ENCODE measurements at places on chromosomes 2 and 18.

DNA sequence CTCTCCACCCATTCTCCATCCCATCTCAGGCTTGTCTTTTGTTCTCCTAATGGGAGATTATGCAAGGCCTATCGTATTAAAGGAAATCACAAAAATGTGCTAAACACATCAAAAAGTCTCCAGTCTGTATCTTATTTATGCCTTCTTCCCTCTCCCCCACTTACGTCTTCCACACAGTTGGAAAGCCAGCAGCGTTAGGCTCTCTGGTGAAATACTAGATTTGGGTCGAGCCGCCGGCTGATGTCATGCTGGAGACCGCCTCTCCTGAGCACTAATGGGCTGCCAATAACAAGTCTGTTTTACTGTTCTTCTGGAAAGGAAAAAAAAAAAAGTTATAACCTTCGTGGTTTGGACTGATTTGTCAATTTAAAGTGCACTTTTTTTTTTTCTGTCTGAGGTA is 182.7 kb upstream of the SIX2 start:
- no peak for DNase-seq

- DNase-seq: no peak
These were observed 117.2 kb upstream of the CDH20 start for GRCh38 chr18:61216051-61216450.

GRCh38 chr2:73257425-73258125 is 23.5 kb downstream of the CCT7 start:
- no peak for DNase-seq

DNA sequence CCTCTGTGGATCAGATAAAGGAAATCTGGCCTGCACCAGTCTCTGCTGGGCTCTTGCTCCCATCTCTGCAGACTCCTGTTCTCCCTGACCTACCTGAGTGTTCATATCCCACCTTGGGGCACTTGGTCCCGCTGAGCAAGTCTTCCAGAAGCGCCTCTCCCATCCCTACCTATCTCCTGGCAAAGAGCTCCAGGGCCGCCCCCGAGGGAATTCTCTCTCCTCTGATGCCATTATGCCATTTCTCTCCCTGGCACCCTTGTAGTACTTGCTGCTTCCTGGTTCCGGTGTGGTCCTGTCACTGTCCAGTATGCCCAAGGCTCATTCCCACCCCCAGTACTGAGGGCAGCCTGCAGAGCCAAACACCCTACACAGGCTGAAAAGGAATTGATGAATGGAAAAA is 99.8 kb downstream of the KLHL29 start:
- DNase-seq: peak; percentile 21

GRCh38 chr2:199907008-199907714 is 3.9 kb upstream of the C2orf69 start:
- DNase-seq: no peak

- DNase-seq: no peak
These were observed 39.5 kb upstream of the FIGN start for GRCh38 chr2:163775304-163775703.

DNA sequence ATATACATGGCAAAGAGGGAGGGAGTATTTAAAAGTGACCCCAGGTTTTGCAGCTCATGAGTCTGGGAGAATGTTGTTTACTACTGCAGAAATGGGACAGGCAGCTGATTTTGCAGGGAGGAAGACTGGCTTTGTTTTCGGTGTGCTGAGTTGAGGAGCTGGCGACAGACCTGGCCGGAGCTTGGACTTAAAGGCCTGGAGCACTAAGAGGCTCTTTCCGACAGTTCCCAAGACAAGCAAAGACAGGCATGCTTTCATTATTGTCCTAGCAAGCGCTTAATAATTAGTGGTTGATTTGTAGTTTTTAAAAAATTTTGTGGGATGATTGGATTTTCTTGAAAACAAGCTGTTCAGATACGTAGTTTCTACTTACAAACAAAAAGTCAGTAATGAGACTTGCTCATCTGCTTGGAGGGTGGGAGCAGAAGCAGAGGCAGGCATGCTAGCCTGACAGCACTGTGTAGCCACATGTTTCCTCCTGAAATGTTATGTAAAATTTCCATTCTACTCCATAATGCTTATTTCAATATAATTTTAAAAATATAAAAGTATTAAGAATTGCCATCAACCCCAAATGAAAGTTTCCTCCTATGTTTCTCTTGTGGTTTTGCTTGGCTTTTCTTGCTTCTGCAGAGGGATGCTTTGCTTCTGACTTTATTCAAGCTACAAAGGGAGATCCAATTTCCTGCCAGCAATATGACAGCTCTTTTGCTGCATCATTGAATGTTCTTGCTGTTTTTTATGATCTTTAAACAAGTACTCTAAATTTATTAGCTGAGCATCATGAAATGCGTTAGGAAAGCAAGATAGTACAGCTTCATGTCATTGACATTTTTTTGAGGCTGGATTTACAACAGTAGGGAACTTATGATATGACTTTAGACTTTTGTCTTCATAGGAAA is 75.8 kb downstream of the PHLPP1 start:
- DNase-seq: no peak

DNA sequence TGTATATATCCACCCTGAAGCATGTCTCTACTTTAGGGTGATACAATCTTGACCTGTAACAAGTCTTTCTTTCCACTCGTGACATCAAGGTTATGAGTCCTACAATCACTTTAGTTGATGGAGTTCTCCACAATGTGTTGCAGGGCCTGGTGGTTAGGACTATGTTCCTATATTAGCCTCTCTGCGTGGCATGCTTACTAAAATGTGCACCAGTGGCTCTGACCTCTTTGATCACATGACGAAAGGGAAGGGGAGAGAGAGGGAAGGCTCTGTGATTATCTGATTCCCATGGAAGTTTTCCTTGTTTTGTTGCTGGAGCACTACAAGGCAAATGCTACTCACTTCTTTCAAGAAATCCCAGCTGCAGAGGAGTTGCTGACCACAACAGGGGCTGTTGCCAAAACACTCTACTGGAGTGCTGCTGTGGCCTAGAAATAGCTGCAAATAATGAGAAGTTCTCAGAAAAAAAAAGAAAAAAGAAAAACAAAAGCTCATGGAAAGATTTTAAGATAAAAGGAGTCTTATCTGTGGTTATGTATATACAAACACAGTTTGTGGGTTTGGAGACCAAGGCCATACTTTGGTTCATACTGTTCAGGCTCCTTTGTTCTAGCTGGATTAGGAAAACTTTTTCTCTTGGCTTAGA is 272.8 kb upstream of the MMADHC start:
- DNase-seq: no peak

DNA sequence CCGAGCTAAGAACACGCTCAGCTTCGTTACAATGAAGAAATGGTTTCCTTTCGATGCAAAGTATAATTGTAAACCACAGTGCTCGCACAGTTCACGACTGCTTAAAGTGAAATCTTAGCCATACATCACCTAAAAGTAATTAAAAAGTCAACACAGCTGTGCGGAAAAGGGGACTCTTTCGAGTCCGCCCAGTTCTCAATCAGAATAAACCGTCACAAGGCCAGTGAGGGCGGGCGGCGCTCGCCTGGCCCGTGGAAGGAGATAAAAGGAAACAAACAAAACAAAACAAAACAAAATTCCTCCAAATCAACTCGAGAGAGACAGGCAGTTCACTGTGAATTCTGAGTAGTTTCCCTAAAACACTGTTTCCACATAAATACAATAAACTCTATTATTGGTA is 200.9 kb downstream of the TWIST2 start:
- DNase-seq: no peak

GRCh38 chr2:239676716-239677452 is 276.1 kb upstream of the HDAC4 start:
- no peak for DNase-seq

GRCh38 chr2:180625006-180625844 is 355.2 kb upstream of the UBE2E3 start:
- DNase-seq: no peak

DNA sequence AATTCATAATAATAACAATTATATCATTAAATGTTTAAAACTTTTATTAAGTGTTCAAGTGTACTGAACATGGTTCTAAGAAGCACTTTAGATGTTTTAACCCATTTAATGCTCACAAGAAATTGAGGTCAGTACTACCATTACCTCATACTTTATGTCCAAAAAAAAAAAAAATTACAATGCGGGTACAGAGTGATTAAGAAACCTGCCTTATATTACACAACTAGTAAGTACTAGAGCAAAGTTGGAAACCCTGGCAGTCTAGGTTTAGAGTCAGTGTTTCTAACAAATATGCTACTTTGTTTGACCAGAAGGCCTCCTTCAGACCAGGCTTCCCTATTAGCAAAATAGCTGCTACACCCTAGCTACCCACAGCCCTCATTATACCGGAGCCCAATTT is 28.5 kb downstream of the PLEKHM3 start:
- no peak for DNase-seq

- no peak for DNase-seq
These were observed 406.2 kb downstream of the MTX2 start for GRCh38 chr2:176675271-176675949.

- no peak for DNase-seq
These were observed 21.2 kb upstream of the NCKAP5 start for GRCh38 chr2:133589456-133589855.

GRCh38 chr18:58338961-58339592 is 289.8 kb downstream of the ALPK2 start:
- no peak for DNase-seq

DNA sequence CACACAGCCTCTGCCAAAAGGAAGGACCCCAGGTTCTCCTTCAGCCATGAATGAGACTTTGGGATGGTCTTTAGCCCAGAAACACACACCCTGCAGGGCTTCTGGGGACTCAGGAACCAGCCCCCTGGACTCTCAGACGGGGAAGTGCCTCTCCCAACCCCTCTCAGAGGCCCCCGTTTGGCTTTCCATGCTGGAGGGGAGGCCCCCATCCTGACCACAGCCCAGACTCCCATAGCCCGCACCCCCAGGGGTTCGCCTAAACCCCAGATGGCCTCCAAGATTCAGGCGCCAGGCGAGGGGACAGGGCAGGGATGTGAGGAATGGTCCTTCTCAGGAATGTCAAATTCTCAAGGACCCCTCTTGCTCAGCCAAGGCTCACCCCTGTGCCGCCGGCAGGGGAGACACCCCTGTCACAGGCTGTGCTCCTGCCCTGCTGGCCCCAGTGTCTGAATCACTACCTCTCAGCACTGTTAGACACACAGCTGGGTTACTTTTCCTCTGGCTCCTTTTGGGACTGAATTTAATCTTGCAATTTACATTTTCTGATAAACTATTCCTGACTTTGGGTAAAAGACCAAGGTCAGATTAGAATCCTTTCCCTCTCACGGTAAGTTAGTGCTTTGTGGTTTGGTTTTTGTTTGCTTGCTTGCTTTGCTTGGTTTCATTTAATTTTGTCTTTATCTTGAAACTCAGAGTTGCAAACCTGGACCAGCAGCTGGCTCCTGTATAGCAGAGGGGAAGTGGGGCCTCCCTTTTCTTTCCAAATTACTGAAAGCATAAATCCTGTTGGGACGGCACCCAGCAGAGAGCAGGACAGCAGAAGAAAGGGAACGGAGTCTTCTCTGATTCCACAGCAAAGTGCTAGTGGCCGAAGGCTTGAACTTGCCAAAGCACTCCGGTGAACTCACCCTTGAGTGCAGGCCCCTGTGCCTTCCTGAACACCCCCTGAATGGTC is 198.9 kb upstream of the RAB6C start:
- no peak for DNase-seq

GRCh38 chr18:2918761-2919550 is 72.2 kb downstream of the EMILIN2 start:
- DNase-seq: no peak

DNA sequence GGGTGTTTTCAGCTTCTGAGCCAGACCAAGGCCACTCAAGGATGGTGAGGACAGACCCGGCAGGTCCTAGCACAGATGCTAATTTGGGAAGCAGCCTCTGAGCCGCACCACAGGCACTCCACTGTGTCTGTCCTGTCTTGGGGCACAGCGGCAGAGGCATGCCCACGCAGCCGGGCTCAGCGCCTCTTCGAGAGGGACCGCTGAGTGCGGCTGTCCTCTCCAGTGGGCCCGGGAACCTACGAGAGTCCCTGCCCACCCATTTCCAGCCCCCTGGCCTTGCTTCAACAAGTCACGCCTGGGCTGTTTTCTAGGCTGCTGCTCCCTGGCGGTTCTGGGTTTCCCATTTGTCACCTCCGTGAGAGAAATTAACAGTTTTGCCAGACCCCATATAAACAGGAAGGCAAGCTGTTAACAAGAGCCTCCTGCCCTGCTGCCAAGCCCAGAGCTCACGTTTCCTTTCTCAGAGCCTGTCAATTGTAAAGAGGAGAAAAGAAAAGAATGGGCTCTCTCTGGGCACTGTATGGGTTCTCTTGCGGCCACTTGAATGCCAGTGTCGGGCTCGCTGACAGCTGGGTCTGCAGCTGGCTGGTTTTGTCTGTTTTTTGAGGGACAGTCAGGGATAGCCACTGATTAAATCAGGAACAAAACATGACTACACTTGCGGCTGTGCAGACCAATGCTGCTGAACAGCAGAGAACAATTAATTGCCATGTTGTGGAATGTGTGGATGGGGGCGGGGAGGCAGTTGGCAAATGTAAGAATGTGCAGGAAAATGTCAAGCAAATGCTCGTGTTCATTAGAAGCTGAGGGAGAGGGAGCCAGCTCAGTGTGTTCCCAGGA is 30.6 kb downstream of the TMEM17 start:
- DNase-seq: no peak

DNA sequence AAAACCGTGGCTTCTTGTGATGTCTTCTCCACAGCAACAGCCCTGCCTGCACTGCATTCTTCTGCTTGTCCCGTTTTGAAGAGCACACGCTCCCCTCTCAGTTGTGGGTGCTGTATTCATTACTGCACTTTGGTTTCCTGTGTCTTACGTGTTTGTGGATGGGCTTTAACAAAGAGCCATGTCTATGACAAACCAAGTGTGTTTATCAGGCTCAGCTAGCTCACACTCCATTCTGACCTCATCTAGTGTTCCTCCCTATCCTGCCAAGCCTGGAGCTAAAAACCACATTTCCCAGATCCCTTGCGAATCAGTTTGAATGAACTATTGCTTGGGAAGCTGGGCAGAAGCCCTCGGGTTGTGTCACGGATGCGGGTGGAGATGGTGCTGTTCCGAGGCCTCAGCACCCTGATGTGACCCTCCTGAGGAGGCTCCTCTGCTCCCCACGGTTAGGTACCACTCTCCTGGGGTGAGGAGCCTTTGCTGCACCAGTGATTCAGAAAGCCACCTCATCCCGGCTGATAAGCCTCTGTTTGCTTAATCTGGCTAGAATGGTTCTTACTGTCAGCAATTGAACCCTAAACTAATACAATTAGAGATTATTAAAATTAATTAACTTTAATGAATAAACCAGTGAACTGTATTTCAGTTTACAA is 116.5 kb downstream of the GALR1 start:
- DNase-seq: no peak

- DNase-seq: no peak
These were observed 46.3 kb downstream of the MYO1B start for GRCh38 chr2:191291471-191291870.

DNA sequence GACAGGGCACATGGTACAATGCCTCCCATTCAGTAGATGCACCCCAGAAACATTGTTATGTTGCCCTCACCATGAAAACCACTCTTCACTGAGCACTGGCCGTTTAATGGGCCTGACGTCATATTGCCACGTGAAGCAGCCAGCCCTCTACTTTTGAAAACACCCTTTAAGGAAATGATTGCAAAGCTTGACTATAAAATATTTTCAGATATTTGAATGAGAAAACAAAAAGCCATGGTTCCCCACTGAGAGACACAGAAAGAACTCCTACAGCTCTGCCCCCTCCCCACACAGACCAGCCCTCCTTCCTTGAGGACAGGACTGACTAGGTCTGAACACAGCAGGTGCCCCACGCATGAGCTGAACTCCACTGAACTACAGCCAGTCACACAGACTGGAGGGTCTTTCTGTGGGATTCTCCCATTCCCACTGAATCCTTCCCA is 349.1 kb downstream of the ANAPC1 start:
- no peak for DNase-seq

GRCh38 chr2:56167616-56168562 is 15.9 kb upstream of the CCDC85A start:
- DNase-seq: no peak
